Activated effector memory CD4-positive, alpha-beta T cell treated with Interleukin-2 at 50 U/mL for 16 hours (primary cell): ENCODE measurements at places on chromosomes 12 and 14.

DNA sequence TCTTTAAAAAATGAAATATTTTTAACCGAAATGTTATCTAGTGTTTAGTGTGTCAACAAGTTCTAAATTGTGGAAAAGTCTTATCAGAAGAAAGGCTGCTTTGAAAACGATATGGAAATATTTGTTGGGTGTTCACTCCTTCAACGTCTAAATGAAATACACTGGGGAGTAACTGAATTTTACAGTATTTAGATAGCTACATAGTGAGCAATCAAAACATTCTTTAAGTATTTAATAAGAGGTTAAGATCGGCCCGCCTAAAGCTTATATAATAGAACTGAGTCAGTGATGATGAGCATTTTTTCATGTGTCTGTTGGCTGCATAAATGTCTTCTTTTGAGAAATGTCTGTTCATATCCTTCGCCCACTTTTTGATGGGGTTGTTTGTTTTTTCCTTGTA is 228.3 kb downstream of the RAD51B start:
- DNase-seq = no peak

- no peak for DNase-seq
Measured at GRCh38 chr14:96156804-96157760, 47.6 kb upstream of the BDKRB2 start.

DNA sequence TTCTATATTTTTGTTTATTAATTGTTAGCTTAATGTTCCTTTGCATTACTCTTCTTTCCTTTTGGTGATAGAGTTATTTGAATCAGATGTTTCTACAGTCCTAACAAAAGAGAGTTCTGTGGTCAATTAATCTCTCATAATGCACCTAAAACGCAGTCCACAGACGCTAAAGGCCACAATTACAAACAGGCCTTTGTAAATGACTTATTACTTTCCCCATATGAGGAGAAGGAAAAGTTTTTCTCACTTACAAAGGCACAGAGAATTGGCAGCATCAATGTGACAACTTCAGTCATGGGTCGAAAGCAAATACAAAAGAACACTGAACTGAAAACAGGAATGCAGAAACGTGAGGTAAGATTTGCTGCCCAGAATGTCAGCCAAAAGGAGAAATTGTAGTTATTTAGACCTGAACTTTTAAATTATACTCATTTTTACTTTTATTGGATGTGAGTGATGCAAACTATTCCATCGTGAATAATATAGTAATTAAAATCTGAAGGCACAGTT is 142.0 kb upstream of the SYT10 start:
- DNase-seq = no peak

DNA sequence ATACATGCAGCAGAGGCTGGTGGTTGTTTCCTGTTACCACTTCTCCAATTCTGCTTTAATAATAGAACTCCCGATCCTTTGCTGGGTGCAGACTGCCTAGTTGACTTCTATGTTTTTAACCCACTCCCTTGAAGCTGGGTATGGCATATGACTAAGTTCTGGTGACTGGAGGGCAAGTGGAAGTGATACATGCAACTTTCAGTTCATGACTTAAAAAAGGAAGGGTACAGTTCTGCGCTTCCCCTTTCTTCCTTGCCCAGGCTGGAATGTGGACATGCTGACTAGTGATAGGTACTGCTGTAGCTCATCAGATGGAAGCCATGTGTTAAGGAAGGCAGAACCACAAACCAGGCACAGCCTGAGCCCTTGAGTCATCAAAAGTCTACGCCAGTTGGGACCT is 2.4 kb upstream of the A2M start:
- DNase-seq = no peak

DNA sequence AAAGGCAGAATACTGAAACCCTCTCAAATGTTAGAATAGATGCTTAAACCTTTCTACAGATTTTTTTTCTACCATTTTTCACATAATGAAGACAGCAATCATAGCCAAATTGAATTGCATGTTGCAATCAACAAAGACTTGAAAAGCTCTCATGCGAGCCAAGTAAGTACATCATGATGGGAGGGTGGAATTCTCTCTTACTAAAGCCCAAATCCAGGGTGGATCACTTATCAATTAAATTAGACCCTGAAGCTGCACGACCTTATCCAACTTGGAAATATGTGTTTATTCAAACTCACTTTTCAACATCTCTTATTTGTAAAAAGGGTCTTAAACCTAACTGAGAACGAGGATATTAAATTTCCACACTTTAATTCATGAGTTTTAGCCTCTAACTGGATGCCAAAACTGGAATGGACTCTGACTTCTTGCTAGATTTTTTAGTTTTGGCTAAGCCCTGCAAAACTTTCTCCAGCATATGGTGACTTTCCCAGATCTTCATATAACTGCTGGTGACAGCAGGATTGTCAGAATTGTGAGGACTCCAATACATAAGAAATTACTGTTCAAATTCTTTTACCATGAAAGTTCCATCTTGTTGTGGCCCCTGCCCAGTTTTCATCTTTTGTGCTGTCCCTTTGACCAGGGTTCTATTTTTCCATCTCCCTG is 53.6 kb downstream of the HECTD4 start:
- DNase-seq = no peak

- DNase-seq = no peak
Measured at GRCh38 chr12:100263131-100263530, 3.7 kb downstream of the DEPDC4 start.

- no peak for DNase-seq
Measured at GRCh38 chr12:113949321-113950305, 16.5 kb downstream of the RBM19 start.

DNA sequence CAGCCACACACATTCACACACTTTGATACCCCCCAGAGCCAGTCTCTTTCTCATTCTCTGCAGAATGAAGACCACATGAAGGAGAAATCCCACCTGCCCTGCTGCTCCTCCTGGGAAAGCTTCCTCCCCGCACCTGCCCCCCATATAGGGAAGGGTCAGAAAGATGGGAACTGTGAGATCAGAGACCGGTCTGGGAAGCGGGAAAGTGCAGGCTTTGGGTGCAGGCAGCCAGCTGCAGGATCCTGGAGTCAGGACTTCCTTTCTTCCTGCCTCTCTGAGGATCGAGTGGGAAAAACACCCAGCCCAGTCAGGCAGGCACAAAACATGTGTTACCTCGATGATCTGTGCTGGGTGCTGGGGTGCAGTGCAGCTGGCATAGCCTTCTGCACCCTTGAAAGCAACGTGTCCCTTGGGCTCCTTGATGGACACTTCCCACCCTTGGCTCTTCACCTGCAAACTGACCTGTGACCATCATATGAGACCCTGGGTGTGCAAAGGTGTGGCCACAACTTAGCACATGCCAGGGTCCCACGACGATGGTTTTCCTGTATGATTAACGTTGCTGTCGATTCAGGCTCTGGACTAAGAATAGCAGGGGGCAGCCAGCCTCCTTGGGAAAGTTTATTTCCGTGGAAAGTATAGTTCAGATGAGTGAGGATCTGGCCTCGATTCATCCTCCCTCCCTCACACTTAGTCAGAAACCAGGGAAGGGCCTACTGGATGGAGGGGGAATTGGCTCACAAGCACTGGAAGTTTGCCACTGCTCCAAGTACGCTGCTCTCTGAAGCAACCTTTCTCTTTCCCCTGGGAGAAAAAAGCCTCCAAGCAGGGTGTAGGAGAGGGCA is 105.4 kb upstream of the MED13L start:
- no peak for DNase-seq

DNA sequence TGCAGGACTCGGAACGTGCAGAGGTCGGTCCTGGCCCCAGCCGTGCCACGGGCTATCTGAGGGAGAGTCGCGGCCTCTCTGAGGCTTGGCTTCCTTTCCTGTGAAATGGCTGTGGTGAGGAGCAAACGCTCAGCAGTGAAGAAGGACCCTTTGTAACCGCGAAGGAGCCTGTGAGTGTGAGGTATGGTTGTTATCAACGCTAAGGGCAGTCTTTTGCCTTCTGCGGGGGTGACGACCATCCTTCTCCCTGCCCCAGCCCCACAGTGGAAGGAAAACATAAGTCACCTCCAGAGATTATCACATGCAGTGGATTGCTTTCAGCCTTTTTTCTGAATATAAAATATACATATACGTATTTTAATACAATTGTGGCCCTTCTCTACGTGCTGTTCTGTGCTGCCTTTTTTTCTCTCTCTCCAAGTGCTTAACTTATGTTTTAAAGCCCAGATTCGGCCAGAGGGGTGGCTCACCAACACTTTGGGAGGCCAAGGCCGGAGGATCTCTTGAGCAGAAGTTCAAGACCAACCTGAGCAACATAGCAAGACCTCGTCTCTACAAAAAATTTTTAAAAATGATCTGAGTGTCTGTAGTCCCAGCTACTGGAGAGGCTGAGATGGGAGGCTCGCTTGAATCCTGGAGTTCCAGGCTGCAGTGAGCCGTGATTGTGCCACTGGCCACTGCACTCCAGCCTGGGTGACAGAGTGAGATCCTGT is 17.4 kb downstream of the TAMALIN start:
- no peak for DNase-seq

DNA sequence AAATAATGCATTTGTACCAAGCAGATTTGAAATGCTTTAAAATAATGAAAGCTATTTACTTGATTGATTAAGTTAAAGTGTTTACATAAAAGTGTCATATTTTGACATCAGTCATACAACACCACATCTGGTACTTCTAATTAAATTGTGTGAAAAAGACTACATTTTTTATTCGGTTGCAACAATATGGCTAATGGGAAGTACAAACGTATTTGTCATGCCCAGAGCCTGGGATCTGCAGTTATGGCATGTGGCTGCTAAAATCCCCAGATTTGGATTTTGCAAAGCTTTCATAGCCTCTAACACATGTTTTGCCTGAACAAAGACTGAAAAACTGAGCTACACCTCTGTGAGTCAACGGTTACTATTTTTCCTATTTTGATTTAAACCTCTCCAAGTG is 66.6 kb downstream of the LLPH start:
- no peak for DNase-seq

DNA sequence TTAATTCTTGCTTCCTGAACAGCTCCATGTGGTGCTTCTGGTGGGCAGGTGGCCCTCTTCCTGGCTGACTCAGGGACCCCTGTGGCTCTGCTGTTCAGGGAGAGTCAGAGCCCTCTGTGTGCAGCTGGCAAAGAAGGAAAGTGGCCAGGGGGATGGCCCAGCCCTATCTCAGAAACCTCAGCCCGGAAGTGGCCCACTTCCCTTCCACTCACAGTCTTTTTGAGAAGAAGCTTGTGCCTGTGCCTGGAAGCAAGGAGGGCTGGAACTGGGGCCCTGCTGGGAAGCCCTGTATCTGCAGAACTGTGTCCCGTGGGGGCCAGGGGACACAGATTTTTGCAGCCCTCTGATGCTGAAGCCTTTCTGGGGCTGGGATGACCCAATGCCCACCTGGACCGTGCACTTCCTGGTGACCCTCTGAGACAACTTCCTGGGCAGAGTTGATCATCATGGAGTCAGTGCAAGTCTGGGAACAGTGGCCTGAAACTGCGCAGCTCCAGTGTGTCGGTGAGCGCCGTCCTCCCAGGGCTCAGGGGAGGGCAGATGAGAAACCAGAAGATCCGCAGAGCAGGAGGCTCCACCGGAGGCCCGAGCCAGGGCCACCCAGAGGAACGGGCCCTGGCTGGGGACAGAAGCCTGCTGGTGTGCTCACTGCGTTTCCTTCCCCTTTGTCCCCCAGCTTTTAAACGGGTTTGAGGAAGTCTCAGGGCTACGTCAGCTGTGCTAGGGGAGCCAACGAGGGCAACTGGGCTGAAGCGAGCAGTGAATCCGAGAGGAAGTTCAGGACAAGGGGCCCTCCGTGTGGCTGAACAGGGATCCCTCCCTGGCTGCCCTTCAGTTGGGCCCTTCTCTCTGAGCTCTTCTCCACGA is 217.4 kb upstream of the RTL1 start:
- no peak for DNase-seq

- DNase-seq = no peak
Measured at GRCh38 chr12:267581-268482, 5.2 kb upstream of the SLC6A13 start.

DNA sequence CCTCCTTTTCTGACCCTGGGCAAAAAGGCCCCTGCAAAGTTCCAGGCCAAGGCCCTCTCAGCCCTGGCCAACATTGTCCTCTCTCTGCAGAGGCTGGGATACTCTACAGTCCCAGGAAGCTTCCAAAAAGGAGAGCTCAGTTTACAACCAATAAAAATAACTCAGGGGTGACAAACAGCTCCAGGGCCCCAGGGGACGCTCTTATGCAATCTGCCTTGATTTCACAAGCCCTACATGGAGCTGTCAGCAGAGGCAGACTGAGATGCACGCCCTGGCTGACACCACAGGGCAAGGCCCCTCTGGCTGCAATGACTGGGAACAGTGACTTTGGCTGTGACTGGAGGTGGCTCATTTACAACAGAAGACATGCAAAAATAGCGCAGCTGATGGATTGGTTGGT is 129.0 kb upstream of the MED13L start:
- no peak for DNase-seq

GRCh38 chr12:63779498-63780481 is at the start of gene RXYLT1:
RXYLT1 (plus strand) TSS chr12:63779909; CDS start chr12:63779961, 52 bp downstream.
- peak; percentile 81 for DNase-seq

DNA sequence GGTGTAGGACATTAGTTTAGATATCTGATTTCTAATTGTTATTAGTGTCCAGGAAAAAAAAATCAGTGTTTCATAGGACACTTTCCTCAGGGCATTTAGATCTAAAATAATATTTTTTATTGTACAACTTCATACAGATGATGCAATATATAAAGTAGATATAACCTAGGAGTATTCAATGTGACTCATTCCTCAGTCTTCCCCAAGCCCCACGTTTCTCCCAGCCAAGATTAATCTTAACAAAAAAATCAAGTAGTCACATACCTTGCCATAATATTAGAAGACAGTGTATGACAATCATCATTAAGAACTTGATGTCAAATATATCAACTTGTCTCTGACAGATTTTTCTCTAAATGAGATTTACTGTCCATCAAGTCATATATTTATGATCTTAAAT is 37.1 kb downstream of the PPFIA2 start:
- no peak for DNase-seq

DNA sequence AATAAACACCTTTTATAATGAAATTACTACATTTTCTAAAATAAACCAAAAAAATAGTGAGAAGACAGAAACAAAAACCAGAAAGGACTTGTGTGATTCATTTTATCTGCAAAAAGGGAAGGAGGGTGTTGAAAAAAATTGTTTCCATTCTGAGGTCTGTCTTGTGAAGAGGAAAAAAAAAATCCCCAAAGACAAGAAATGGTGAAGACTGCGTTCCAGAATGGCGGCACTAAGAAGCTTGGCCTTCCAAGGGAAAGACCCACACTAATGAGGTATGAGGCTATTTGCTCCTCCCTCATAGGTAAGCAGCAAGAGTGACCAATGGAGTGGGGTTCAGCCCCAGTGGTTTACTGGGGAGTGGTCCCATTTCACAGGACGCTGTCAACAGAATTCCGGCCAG is 35.0 kb downstream of the GNPTAB start:
- DNase-seq = no peak

GRCh38 chr14:39279515-39279914 is 45.8 kb downstream of the MIA2 start:
- no peak for DNase-seq

DNA sequence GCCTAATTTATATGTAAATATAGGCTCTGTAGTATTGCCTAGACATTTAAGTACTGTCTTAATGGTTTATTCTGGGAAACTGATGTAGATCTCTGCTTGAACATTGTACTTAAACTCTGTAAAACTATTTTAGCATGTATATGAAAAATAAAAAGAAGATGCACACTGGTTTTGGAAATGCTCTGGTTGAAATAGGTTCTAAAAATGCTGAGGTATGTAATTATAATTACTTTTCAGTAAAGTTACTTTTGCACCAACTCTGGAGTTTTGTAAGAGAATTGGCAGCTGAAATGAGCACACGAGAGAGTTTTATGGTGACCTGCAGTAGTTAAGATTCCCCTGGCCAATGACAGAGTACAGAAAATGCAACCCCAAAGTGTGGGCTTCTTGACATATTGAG is 353.9 kb downstream of the ATP23 start:
- no peak for DNase-seq

GRCh38 chr14:78933948-78934524 is 763.9 kb downstream of the NRXN3 start:
- no peak for DNase-seq
